ENCODE measurements at places on chromosomes 1 and 21.

DNA sequence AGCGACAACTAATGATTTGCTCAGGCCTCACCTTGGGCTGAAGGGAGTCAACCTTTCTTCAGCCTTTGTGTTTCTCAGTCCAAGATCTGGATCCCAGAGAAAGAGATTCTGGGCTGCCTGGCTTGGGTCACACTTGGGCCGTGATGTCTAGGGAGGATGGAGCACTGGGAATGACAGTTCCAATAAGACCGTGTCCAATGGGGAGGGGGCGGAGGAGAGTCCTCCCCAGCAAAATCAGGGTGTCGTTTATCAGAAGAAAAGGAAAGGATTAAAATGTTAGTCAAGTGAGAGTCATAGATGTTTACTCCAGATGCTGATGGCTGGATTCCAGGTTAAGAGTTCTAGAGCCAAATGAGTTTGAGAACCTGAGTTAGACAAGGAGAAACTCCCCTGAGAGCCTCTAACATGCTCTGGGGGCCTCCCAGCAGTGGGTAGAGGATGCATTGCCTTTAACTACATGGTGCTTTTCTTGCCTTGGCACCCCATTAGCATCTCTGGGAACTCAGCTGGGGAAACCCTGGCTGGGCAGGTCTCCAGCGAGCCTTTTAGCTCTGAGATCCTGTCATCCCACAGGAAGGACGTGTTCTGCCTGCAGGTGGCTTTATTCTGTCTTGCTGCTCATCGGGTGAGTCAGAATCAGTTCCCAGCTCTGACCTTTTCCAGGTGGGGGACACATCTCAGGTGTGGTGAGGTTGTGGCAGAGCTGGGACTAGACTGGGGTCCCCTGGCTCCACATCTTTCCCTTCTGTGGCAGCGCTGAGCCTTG is 22.2 kb downstream of the NIPAL3 start:
- no peak for DNase-seq

GRCh38 chr1:4871373-4871772 is 217.0 kb downstream of the AJAP1 start:
- DNase-seq = no peak

- DNase-seq = no peak
Measured at GRCh38 chr1:117634631-117635030, 28.8 kb downstream of the TENT5C start.

GRCh38 chr1:43531107-43531905 is 623 bp downstream of the PTPRF start:
- DNase-seq = no peak

DNA sequence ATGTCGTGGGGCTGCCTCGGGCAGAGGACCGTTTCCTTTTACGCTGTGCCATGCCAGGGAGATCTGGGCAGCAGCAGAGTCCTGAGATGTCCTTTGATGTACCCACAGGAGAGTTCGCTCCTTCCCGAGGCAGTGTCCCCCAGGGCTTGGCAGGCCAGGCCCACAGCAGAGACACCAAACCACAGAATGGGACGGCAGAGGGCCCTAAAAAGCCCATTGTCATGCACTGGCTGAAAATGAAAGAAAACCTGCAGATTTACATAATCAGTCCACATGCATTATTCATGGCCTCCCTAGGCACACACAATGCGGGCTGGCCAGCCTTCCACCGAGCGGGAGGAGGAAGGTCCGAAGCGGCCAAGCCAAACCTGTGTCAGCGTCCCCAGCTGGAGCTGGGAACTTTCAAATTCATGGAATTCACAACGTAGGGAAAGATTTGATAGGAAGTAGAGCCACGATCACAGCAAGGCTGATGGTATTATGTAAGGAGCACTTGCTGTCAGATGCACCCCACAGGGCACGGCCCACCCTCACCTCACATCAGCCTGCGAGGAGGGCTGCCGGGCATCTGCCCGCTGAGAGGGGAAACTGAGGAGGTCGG is 25.3 kb upstream of the EFHD2 start:
- no peak for DNase-seq

DNA sequence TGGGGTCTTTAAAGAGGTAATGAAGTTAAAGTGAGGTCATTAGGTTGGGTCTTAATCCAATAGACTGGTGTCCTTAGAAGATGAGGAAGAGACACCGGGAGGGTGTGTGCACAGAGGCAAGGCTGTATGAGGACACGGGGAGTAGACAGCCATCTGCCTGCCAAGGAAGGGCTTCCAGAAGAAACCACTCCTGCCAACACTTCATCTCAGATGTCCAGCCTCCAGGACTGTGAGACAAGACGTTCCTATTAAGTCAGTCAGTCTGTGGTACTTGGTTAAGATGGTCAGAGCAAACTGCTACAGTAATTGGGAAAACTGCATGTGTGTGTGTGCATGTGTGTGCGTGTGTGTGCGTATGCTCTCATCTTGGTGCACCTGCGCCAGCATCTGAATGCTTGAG is 77.1 kb downstream of the RYR2 start:
- DNase-seq = no peak

GRCh38 chr1:87478231-87478630 is 149.6 kb downstream of the LMO4 start:
- DNase-seq = no peak

DNA sequence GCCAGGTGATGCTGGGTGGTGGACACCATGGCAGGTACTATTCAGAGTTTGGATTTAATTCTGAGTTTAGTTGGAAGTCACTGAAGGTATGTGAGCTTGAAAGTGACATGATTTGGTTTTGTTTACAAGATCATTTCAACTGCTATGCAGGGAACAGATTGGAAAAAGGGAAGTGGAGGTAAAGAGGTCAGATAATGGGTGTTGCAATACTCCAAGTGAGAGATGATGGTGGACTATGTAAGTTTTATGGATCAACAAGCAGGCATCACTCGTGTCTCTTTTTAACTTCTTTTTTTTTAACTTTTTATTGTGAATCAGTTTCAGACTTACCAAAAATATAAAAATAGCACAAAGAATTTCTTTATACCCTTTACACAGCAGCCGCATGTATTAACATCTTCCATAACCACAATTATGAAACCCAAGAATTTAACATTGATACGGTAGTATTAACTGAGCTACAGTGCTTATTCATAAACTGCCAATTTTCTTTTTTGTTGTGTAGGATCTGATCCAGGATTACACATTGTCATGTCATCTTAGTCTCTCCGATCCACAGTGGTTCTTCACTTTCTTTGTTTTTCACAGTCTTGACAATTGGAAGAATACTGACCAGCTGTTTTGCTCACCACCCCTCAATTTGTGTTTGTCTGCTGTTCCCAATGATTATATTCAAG is 24.9 kb upstream of the NHLH2 start:
- DNase-seq = no peak

DNA sequence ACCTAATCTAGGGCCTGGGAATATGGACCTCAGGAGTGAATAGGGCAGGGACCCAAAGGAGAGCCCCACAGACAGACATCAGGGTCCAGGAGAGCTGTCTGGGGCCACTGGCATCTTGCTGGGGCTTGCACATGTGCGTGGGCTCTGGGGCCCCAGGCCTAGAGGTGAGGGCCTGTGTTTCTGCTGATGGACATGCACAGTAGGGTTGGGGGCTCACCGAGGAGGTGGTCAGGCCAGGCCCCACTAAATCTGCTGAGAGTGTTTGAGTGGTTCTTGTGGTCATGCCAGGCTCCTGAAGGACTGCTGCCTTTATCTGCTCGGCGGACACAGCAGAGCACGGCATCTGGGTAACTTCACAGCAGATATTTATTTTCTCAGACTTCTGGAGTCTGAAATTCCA is 87.4 kb downstream of the OBSCN start:
- no peak for DNase-seq

- DNase-seq = no peak
Measured at GRCh38 chr1:205914155-205914507, 29.1 kb downstream of the SLC26A9 start.

- DNase-seq = no peak
Measured at GRCh38 chr1:114439369-114439768, 71.6 kb downstream of the TRIM33 start.

DNA sequence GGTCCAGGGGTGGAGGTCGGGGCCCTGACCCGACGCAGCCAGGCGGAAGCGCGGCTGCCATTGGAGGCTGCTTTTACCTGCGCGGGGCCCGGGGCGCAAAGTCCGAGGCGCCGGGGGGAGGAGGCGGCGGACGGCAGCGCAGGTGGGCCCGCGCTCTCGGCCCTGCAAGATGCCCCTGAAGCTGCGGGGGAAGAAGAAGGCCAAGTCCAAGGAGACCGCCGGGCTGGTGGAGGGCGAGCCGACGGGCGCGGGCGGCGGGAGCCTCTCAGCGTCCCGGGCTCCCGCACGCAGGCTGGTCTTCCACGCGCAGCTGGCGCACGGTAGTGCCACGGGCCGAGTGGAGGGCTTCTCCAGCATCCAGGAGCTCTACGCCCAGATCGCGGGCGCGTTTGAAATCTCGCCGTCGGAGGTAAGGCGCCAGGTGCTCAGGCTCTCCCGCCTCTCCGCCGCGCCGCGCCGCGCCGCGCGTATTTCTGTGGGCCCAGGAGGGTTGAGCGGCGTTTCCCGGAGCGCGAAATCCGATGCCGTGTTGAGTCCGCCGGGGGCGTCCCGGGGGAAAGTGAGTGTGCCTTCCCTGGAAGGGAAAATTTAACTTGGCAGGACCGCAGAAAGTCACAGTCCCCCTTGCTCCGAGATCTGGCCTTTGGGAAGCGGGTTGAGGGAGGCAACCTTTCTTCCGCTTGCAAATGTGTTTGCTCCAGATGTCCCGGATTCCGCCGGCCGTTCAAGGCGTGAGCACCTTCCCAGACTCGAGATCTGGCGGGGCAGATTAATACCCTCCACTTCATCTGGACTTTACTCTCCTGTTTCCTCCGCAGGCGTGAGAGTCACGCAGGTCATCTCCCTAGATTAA is at the start of gene GIPC2:
TSS of gene GIPC2 (plus strand) at position 41 of the 853 bp plus-strand sequence. CDS start at position 170, 129 bp downstream.
- peak; percentile 10 for DNase-seq

GRCh38 chr1:223226271-223226670 is 83.2 kb upstream of the TLR5 start:
- no peak for DNase-seq

- DNase-seq = no peak
Measured at GRCh38 chr1:54425152-54425584, 19.0 kb upstream of the SSBP3 start.

DNA sequence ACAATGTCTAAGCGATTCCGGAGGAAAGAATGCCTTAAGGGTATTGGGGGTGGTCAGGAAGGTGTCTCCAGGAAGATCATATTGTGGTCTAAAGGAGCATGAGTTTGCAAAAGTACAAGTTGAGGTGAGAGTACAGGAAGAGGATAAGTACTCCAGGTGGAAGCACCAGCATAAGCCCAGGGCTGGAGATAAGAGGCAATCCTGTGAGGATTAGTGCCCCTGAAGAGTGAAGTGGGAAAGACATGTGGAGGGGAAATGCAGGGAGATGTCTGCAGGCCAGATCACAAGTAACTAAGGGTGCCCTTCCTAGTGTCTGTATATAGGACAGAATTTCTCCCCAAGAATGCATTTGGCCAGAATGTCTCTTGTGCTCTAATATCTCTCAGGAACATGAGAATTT is 188.3 kb upstream of the DPT start:
- no peak for DNase-seq

- no peak for DNase-seq
Measured at GRCh38 chr1:214143006-214143992, 137.7 kb upstream of the SMYD2 start.

- no peak for DNase-seq
Measured at GRCh38 chr1:201444792-201445191, 23.3 kb upstream of the TNNI1 start.

DNA sequence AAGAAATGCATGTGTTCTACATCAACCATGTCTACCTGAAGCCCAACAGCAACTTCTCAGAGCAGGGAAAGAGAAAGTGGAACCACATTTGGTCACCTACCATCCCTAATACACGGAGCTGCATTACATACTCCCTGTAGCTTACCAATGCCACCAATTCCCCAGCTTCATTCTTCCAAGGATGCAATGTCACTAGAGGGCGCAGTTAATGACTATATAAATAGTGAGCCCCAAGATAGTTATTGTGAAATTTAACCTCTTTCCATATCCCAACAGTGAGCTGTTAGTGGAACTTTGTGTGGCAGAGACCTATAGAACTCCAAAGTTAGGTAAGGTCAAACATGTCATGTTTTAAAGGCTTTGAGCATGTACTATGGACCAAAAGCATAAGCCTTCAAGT is 618.3 kb downstream of the SMYD3 start:
- no peak for DNase-seq

DNA sequence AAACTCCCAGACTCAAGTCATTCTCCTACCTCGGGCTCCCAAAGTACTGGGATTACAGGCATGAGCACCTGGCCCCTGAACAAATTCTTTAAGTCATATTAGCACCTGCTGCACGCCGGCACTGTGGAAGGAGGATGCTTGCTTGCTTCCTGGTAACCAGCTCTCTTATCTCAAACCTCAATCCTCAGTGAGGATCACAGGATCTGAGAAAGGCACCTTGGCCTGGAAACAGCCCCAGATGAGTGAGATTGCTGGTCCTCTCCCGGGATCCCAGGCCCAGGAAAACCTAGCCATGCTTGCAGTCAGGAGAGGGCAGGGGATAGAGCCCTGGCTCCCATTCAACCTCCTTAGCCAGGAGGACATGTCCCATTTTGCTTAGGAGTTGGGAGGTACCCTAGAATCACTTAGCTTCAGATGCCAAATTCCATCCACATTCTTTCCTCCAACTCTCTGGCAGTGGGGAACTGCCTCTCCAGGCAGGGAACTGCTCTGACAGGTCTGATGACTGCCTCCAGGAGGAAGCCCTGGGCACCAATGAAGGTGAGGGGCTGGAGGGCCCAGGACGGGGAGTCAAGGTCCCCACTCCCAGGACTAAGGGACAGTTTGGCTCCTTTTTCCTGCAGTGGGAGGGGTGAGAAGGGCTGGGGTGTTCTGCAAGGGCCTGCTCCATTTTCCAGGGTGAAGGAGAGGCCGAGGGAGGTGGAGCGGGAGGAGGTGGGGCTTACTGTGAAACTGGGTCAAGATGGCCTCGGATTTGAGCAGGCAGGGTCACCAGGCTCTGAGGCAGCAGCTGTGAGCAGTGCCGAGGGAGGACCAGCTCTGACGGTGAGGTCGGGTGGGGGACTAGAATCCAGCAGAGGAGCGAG is 9.5 kb downstream of the GPR37L1 start:
- DNase-seq = no peak

- no peak for DNase-seq
Measured at GRCh38 chr1:206538086-206538770, 30.9 kb downstream of the RASSF5 start.

DNA sequence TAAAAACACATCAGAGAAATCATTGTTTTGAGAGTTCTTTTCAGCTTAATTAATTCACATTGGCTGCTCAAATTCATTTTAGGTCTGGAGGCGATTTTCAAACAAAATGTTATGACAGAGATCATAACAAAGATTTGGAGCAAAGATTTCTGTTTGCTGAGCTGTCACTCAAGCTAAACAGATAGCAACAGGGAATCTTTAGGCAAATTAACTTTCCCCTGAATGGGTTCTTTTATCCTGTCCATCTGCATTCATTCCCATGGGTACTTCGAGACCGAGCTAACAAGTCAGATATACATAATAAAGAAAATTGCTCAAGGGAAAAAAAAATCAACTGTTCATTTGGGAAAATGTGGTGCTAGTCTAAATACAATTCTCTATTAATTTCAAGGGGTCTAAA is 30.2 kb upstream of the CA6 start:
- DNase-seq = no peak

- DNase-seq = no peak
Measured at GRCh38 chr1:201493757-201494617, 12.9 kb downstream of the CSRP1 start.

- DNase-seq = no peak
Measured at GRCh38 chr1:247373721-247374141, 42.1 kb upstream of the ZNF496 start.

- DNase-seq = no peak
Measured at GRCh38 chr21:40284409-40284808, 417.2 kb downstream of the PCP4 start.
